ENCODE measurements at places on chromosomes 6 and 20. TPM values are rescaled to one million over a fixed set of nuclear protein-coding genes. Genes with fewer than 3 reads are reported as not detected.

DNA sequence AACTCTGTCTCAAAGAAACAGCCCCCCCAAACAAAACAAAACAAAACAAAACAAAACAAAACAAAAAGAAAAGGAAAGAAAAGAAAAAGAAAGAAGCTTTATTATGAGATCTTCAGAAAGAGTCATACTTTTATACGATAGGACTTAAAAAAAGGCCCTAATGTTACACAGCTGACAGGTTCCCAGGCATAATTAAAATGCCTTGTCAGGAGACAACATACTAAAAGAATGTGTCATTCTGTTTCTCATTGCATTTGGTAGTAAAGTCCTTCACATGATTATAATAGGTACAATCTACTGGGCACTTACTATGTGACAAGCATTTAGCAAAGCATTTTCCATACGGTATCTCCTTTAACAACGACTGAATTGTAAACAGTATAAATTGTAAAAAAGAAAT lies 36.4 kb upstream of the RPN2 start:
- DNase-seq, result no peak

- no peak for DNase-seq
Observed at GRCh38 chr20:7094438-7094997, 327.0 kb downstream of the BMP2 start.

- no peak for DNase-seq
Observed at GRCh38 chr6:13579911-13580310, 5.5 kb downstream of the SIRT5 start.

GRCh38 chr6:139533573-139534471 lies 159.4 kb upstream of the CITED2 start:
- no peak for DNase-seq

GRCh38 chr6:145733810-145734209 lies 1.5 kb downstream of the EPM2A start:
- no peak for DNase-seq

DNA sequence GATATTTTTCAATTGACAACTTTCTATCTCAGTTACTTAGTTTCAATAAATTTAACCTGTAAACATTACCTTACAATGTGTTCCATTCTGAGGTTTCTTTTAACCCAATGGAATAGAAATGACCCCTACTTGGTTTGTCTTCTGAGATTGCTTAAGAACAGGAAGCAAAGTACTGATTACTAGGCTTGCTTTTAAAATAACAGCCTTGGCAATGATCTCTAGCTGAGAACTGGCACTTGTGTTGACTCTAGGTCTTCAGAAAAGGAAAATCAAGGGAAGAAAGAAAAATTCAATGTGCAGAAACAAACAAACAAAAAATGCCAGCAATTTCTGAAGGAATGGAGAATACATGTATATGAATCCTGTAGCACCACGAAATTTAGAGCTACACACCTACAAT lies 66.1 kb downstream of the SYNE1 start:
- no peak for DNase-seq

DNA sequence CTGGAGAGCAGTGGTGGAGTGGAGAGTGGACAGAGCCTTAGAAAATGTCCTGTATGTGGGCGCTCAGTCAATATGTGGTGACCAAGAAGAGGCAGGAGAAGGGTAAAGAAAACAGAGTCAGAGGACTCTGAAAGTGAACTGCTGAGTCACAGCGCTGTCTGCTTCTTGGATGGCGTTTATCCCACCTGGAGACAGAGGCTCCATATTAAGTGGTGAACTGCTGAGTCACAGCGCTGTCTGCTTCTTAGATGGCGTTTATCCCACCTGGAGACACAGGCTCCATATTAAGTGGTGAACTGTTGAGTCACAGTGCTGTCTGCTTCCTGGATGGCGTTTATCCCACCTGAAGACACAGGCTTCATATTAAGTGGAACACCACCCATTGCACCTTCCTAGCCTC lies 119.3 kb upstream of the RALGAPA2 start:
- DNase-seq, result no peak

GRCh38 chr6:119184008-119184648 lies 105.7 kb upstream of the FAM184A start:
- no peak for DNase-seq

DNA sequence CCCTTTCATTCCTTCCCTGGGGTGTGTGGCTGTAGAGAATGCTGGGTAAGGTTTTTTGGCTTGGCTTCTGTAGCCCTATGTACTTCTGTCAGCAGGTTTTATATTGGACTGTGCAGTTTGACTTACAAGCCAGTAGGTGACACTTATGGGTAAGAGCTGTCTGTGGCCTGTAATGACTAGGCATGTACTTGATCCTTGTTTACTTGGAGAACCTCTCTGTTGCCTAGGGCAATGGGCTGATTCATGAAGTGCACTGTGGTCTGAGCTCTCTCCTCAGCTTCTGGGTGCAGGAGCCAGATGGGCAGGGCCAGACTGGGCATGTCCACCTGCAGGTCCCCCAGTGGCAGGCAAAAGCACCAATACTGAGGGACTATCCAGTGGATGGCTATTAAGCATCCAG lies 544.6 kb downstream of the ADGRB3 start:
- DNase-seq, result no peak

- no peak for DNase-seq
Observed at GRCh38 chr20:38017959-38018358, 15.3 kb downstream of the TTI1 start.

DNA sequence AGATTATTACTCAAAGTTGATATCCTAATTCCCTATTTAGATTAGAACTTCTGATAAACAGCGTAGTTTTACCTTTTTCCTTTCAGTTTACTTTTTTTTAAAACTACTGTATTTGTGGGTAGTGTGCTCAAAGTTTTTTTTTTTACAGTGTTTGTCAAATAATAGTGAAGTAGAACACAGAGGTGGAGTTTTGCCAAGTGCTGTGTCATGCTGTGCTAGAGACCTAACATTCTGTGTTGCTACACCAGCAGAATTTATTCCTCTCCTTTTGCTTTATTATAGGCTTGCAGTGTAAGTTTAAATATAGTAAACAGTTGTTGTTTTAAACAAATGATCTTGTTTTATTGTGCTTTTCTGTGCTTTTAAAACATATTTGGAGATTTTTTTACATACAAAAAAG lies 125.4 kb downstream of the HIVEP1 start:
- DNase-seq, result no peak

DNA sequence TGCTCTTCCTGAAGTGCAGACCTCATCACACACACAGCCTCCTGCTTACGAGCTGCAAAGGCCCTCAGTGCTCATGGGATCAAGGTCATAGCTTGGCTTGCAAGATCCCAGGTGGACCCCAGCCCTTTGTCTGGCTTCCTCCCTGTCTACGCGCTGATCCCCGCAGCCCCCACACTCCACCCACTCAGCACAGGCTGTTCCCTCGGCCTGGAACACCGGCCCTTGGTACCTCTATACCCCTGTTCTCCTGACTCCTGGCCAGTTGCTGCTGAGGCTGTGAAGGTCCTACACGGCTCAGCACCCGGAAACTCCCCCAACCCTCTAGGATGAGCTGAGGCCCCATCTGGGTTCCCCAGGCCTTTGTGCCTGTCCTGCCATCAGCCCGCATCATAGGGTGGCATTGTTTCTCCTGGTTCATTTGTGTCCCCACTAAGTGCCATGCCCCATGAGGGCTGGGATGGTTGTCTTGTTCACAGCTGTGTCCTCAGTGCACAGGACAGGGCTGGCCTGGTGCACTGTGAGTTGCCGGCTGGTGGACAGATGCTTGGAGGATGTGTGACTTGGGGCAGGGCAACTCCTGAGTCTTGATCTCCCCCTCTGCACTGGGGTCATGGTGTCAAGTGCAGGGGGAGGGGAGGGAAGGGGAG lies 57.0 kb downstream of the ADNP start:
- no peak for DNase-seq

- no peak for DNase-seq
Observed at GRCh38 chr20:62233684-62234083, 4.6 kb upstream of the OSBPL2 start.

DNA sequence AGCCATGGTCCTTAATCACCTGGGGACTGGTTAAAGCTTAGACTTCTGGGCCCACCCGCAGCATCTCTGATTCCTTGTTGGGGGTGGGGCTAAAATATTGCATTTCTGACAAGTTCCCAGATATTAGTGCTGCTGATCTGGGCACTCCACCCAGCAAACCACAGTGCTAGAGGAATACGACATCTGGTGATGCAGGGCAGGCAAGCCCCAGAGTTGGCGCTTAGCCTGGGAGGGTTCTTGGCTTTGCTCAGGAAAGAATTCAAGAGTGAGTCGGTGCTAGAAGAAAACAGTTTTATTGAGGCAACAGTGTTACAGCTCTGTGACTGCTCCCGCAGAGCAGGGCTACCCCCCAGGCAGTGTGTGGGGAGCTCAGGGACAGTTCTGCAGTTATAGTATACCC lies 210.7 kb downstream of the TFAP2C start:
- DNase-seq, result no peak

- DNase-seq, result no peak
Observed at GRCh38 chr6:7769702-7770101, 43.8 kb downstream of the BMP6 start.

DNA sequence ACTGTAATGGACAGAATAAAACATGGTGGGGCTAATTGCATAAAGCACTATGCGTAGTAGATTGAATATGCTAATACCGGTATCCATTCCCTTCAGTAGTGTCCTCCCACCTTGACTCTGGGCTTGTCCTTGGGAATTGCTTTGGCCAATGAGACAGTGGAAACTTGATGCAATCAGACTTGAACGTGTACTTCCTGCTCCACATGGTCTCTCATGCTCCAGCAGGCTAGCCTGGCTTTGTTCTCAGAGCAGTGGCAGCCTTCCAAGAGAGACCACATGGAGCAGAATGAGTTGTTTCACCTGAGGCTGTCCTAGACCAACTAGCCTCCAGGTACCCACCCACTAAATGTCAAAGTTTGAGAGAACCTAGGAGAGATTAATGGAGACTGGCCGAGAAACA lies 37.0 kb upstream of the BTBD3 start:
- DNase-seq, result no peak

GRCh38 chr6:153328194-153328593 lies 197.1 kb upstream of the RGS17 start:
- DNase-seq, result no peak

DNA sequence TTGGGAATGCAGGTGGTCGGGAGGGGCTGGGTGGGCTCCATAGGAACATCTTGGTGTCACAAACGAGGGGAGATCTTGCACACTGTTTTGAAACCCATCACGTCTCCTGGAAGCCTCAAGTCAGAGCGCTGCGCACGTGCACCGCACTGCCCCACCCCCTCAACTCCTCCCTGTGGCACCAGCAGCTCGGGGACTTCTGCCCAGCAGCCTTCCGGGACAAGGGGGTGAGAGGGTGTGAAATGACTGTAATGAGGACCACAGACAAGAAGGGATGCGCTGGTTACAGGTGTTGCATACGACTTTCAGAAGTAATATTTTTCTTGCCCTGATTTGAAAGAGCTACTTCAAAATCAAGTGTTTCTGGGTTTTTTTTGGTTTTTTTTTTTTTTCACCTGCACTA lies 60.3 kb downstream of the FOXC1 start:
- no peak for DNase-seq

GRCh38 chr6:134293659-134294161 lies 24.2 kb downstream of the SGK1 start:
- DNase-seq, result no peak

DNA sequence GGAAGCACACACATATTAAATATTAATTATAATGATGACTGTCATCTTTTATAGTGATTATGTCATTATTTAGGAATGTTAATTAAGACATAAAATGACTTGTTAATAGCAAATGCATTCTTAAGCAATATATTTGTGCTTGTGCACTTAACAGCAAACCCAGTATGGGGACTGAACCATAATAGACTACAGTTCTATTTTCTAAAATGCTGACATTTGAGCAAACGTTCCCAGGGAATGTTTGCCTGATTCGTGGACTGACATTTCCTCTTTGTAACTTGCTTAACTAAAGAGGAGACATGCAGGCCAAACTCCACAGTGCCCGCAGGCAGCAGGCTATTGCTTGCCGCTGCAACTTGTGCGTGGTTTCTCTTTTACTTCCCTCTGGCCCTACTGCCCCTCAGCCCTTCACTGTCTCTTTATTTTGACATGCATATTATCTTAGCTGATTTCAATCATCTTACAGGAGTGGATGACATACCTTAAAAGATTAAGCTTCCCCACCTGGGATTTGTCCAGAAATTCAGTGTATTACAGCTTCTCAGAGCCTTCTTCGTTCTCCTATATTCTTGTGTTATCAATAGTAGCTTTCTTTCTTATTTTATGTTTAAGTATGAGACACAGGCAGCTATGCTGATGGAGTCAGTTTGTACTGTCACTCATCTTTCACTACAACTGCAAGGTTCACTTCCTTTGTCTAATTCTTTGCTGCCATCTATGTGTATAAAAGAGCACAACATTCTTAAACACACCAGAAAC lies 141.5 kb downstream of the GMDS start:
- DNase-seq, result no peak

- DNase-seq, result no peak
Observed at GRCh38 chr6:43883847-43884651, 114.0 kb downstream of the VEGFA start.

DNA sequence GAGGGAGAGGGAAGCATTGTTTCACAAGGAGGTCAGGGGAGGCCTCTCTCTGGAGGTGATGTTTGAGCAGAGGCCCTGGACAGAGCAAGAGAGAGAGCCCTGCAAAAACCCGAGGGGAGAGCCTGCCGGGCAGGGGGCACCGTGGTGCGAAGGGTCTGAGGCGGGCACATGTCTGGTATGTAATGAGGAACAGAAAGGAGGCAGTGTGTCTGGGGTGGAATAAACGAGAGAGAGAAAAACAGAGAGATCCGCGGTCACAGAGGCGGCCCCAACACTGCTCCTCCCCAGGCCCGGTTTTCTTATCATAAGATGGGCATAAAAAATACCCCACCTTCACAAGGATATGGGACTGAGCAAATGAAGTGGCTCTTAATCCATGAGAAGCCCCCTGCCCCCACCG lies 119.2 kb downstream of the PREX1 start:
- no peak for DNase-seq

- no peak for DNase-seq
Observed at GRCh38 chr6:38479331-38479730, 160.4 kb downstream of the BTBD9 start.

- no peak for DNase-seq
Observed at GRCh38 chr6:9064156-9064555, 628.8 kb upstream of the SLC35B3 start.

DNA sequence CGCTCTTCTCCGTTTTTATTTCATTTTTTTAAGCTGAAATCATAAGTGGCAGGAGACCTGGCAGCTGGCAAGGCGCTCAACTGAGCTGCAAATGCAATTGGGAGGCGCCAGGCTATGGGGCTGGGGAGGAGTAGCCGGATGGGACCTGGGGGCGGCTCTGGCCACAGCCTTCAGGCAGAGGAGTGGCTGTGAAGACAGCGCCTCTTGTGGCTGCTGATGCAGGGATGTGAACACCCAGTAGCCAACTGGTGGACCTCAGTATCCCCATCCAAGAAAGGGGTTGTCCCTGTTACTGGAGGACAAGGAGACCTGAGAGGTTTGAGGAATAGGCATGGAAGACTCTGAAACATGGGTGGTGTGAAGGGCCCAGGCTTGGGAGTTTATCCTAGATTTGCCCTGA lies 12.6 kb downstream of the KCNK17 start:
- no peak for DNase-seq

DPPA5 gene
- not detected for polyA plus RNA-seq

IMPG1 gene
- polyA plus RNA-seq, result 3.6 TPM

F13A1 gene
- polyA plus RNA-seq, result 110 TPM

NKX2-2 gene
- polyA plus RNA-seq, result not detected

BCL2L1 gene
- 73.3 TPM for polyA plus RNA-seq

MTFR2 gene
- polyA plus RNA-seq, result 3.5 TPM

PPP1R3G gene
- 2.0 TPM for polyA plus RNA-seq

GSTA3 gene
- polyA plus RNA-seq, result 0.70 TPM

SLC2A10 gene
- polyA plus RNA-seq, result 16.3 TPM

ZSCAN31 gene
- polyA plus RNA-seq, result 10.4 TPM

PCSK2 gene
- 1.6 TPM for polyA plus RNA-seq

SALL4 gene
- polyA plus RNA-seq, result 12.3 TPM

RWDD1 gene
- 80.0 TPM for polyA plus RNA-seq

FRK gene
- polyA plus RNA-seq, result 4.4 TPM

Measured in left renal pelvis (tissue), 4 donors.